ENCODE measurements at places on chromosomes 6 and 20. TPM values are rescaled to one million over a fixed set of nuclear protein-coding genes. Genes with fewer than 3 reads are reported as not detected.

DNA sequence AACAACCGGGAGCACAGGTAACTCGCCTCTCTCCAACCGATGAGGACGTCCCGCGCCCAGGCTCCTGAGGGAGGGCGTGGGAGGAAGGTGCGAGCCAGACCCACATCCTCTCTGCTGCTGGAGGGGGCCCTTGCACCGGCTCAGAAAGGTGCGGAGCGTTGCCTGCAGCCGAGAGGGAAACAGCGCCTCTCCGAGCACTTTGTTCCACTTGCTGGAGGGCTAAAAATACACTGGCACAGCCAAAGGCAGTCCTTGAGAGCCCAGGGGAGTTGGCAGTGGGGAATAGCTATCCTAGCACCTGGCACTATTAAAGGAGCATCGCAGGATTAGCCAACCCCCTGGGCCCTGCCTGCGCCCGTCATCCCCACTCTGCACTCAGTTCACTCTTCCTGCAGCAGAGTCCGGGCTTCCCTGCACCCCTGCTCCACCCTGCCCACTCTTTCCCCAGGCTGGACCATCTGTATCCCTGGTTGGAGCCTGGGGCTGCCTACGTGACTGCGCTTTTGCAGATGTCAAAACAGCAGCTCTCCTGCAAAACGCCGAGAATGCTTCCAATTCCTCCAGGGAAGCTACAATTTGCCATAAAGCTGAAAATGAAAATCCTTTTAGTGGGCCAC, 108.9 kb downstream of the SNX5 start:
- no peak for DNase-seq

GRCh38 chr20:62618611-62619529, 23.4 kb upstream of the SLCO4A1 start:
- no peak for DNase-seq

GRCh38 chr6:21807299-21808044, 213.9 kb downstream of the SOX4 start:
- no peak for DNase-seq

DNA sequence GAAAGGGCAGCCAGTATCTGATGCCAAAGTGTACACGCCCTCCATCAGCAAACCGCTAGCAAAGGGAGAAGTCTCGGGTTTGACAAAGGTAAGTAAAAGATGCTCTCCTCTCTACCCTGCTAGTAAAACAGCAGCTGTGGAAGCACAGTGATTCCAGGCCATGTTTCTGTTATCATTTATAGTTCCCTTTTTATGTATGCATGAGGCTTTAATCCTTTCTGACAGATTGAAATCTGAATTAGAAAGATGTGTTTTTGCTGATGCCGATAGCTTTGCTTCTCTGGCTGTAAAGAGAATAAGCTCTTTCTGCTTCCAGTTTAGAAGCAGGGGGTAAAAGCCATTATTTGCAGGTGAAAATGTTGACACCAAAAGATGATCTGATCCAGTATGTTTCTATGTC, 392.4 kb upstream of the SOX4 start:
- no peak for DNase-seq

DNA sequence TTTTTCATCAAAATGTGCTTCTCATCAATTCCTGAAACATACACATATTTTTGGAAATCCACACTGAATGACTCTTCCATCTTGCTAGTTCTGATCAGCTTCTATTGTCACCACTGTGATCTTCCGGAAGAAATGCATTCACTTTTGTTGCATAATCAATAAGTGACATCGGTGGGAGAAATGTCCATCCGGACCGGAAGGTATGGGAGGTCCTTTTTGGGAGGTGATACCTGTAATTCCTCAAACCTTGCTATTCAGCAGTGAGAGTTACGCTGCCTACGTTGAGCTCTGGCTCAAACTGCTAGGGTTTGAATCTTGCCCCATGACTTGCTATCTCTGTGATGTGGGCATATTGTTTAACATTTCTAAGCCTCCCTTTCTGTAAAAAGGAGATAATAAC, 16.6 kb upstream of the TFB1M start:
- DNase-seq = no peak

GRCh38 chr6:91482498-91482897, 895.6 kb upstream of the MAP3K7 start:
- DNase-seq = no peak

DNA sequence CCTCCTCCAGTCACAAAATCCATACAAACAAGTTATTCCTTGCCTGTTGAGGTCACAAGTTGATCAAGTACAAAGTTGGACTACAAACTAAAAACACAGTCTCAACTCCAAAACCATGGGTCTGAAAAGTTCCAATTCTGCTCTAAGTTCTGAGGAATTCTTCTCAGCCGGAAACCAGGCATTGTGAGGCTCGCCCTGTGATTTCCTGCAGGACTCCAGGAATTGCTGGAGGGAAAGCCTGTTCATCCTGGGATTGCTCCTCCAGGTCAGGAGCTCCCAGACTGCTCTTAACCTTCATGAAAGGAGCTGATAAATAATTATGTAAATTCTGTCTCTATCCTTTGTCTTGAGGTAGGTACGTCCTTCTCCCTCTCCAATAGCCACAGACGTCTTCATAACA, 8.5 kb downstream of the TRAM2 start:
- DNase-seq = no peak

DNA sequence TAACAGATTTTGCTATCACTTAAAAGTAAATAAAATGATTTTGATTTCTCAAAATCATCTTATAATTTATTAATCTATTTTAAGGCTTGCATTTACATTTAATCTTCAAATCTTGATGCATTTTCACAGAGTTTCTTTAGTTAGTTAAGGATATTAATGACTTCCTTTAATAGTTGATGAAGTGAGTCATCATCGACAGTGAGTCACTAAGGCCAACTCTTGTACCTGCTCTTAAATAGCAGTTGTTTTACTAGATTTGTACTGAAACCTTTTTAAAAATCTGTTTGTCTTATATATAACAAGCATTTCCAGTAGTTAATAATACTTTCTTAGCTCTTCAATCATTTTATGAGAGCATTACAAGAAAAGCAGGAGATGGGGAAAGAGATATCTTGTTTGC, 191.7 kb downstream of the ESR1 start:
- no peak for DNase-seq

DNA sequence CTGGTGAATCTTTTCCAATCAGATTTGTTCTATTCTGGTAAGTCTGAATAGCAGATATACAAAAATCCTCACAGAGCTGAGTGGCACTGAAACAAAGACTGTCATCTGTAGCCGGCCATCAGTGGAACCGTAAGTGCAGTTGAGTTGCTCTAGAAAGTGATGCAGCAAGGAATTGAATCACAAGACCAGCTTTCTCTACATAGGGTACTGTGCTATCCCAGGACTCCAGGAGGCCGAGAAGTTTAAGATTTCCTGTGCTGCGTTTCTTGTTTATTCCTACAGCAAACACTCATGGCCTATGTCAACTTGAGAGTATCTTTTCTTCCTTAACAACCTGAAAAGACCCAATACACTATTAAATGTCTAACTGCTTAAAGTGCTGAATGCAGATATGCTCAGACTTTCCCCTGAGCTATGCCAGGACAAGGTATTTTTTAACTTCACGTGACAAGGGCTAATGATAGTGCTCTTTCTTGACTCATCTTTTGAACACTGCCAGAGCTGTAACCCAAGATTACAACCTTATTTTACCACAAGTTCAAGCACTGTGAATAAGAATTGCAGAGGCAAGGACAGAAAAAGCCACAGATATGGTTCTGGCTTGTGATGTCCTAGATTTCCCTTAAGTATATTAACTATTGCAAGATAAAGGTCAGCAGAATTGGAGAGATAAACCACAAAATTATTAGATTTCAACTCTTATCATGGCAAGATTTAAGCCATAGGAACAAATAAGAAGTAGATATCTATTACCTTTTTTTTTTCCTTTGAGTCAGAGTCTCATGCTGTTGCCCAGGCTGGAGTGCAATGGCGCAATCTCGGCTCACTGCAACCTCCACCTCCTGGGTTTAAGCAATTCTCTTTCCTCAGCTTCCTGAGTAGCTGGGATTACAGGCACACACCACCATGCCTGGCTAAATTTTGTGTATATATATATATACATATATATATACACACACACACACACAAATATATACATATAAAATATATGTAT, 71.6 kb downstream of the GJA1 start:
- DNase-seq = no peak

GRCh38 chr20:62338294-62338620, 28.9 kb downstream of the LAMA5 start:
- no peak for DNase-seq

DNA sequence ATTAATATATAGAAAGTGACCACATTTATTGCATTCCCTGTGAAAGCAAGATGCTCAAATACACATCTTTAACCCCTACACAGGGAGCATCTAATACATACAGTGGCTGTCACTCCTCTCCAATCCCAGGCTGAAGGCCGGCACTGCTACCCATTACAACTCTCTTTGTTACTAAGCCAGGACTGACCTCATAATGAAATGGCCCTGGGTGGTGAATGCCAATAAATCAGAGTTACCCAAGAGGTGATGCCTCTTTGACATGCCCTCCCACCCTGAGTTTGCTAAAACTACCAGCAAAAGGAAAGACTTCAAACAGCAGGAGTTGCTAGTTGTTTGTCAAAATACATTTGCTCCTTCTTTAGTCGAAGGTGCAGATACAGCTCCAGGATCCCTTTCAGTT, 214.2 kb downstream of the FOXA2 start:
- no peak for DNase-seq

DNA sequence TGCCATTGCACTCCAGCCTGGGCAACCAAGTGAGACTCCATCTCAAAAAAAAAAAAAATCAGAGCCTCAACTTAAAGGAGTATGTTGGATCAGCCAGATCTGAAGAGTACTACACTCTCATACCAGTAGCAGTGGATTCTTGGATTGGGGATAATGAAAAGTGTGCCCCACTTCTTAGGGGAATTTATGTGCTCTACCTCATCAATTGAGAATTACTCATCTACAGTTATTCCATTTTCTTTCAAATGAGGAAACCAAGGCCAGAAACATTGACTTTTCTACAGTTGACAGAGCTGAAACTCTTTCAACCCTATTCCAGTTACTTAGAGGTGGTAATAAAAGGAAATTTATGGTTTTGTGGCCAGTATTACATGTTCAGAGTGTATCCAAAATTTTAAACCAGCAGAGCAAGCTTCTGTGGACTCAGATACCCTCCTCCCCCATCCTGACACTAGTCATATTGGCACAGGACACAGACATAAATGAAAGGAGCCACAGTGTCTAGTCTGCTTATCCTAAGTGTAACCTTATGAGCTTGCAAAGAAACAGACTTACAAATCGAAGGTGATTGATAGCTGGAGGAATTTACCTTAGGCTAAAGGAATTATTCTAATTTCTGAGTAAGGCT, 51.2 kb downstream of the ORC3 start:
- DNase-seq = no peak

GRCh38 chr6:160249671-160250070, 8.9 kb downstream of the SLC22A2 start:
- DNase-seq = no peak

DNA sequence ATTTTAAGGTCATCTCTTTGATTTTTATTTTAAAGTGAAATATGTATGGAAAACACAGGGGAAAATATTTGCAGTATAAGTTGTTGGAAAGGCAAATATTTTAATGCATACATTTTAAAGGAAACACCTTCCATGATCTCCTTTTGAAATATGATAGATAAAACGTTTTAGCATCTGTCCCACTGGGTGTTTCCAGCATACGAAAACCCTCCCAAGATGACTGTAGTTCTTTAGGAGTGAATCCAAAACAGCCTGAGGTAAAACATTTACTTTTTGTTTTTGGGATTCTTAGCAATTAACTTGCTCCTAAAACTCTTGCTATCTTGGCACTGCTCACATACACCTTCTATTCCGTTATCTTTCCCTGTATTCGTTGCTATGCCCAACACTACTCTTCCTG, 210.0 kb downstream of the EPHA7 start:
- DNase-seq = no peak

- DNase-seq = no peak
Observed at GRCh38 chr6:160750276-160750689, 48.2 kb downstream of the PLG start.

GRCh38 chr6:34196833-34197195, 39.9 kb upstream of the HMGA1 start:
- no peak for DNase-seq

DNA sequence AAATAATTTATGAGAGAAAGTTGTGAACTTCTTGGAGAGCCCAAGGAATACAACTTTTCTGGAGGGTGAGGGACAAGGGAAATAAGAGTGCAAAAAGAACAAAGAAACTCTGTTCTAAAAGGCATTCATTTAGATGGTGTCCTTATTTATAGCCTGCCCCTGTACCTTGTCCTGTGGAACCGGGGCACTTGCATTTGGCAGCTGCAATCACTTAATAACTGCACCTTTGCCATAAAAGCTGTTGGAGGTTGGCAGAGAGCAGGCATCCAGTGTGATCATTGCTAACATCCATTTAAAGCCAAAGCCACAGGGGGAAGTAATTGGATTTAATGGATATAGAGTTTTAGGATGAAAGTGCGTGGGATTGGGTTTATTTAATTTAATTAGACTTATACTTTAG, 50.8 kb upstream of the SGK1 start:
- no peak for DNase-seq

DNA sequence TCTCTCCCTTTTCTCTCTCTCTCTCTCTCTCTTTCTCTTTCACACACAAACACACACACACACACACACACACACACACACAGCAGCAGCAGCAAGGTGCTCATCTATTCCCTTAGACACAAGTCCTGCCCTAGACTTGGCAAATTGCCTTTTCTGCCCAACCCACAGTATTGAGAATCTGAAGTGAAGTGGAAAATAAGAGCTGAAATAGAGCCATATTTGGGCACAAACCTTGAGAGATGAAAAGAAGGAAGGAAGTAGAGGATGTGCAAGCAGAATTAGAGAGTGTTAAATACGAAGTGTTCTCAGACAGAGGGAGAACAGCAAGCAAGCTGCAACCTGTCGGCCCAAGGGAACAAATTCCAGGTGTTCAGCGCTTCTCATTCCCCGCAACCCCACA, 557.5 kb upstream of the NOX3 start:
- DNase-seq = no peak

DNA sequence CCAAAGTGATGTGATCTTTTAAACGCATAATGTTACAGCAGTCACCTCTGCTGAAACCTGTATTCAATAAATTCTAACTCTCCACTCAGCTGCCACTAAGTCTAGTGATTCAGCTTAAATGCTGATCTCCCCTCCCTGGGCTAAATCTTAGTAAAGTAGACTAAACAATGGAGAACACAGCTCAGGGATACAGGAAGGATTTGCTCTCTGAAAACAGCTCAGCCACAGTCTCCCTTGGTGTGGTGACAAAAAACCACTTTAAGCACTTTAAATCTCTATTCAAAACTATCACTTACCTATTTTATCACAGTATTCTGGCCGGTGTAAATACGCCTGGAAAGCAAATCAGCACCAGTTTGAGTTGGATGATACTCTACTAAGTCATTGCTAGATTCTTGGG, 130.6 kb downstream of the RFX6 start:
- DNase-seq = no peak

The SOBP gene
- total RNA-seq = 0.59 TPM

The MYBL2 gene
- total RNA-seq = 26.1 TPM

The KHDC1L gene
- not detected for total RNA-seq

The CD93 gene
- not detected for total RNA-seq

The CRIP3 gene
- not detected for total RNA-seq

The PGC gene
- not detected for total RNA-seq

Data from NCI-H460 (cell line).